ENCODE measurements at places on chromosomes 5 and 9.

GRCh38 chr5:88820581-88820980 is 62.4 kb downstream of the MEF2C start:
- no peak for DNase-seq

DNA sequence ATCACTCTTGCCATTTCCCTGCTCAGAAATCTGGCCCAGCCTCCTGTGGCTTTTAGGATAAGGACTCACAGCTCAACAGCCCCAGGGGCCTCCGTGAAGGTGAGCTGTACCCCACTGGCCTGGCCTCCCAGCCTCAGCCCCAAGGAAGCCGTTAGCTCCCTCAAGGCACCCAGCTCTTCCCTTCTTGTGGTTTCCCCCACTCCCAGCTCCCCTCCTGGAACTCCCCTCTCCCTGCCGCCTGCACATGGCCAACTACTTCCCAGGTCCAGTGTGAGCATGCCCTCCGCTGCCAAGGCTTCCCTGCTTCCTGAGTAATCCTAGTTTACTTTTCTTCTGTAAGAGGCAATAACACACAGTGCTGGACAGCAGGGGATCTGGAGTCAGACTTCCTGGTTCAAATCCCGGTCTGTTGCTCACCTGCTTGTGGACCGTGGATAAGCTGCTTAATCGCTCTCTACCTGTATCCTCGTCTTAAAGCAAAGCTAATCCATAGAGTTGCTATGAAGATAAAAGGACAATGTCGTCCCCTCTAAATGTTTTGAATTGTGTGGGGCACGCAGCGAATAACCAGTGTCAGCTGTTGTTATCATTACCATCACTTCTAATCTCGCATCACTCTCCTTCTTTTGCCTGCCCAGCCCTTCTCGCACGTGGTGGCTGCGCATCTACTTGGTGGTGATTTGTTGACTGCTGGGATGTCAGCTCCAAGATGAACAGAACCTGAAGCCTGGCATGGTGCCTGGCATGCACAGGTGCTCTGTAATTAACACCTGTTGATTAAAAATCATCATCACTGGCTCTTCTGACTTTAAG is 86.6 kb downstream of the C5orf15 start:
- no peak for DNase-seq

- DNase-seq, result peak; percentile 46
These were observed 18.5 kb downstream of the ATOX1 start for GRCh38 chr5:151739939-151740335.

- no peak for DNase-seq
These were observed 30.6 kb upstream of the IL33 start for GRCh38 chr9:6184749-6185645.

DNA sequence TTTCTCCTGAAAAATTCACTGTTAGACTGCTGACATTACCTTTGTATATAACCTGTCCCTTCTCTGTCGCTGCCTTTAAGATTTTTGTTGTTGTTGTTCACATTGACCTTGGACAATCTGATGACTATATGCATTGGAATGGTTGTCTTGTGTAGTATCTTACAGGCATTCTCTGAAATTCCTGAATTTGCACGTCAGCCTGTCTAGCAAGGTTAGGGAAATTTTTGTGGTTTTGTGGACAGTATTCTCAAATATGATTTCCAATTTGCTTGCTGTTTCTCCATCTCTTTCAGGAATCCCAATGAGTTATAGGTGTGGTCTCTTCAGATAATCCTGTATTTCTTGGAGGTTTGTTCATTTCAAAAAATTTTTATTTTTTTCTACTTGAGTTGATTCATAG is 140.8 kb downstream of the PRR16 start:
- DNase-seq, result no peak

DNA sequence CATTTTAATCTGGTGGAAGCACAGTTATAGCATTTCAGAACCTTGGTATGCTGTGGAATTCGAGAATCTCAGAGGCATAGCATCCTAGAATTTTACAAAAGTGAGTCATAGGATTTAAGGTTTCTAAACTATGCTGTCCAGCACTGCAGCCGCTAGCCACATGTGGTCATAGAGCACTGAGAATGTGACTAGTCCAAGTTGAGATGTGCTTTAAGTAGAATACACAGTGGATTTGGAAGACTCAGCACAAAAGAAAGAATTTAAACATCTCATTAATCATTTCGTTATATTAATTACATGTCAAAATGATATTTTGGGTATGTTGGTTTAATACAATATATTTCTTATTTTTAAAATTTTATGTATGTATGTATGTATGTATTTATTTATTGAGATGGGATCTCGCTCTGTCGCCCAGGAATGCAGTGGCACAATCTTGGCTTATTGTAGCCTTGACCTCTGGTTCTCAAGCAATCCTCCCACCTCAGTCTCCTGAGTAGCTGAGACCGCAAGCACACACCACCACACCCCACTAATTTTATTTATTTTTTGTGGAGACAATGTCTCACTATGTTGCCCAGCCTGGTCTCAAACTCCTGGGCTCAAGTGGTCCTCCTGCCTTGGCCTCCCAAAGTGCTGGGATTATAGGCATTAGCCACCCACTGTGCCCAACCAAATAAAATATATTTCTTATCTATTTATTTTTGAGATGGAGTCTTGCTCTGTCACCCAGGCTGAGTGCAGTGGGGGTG is 20.4 kb upstream of the RPS14 start:
- DNase-seq, result peak; percentile 40

DNA sequence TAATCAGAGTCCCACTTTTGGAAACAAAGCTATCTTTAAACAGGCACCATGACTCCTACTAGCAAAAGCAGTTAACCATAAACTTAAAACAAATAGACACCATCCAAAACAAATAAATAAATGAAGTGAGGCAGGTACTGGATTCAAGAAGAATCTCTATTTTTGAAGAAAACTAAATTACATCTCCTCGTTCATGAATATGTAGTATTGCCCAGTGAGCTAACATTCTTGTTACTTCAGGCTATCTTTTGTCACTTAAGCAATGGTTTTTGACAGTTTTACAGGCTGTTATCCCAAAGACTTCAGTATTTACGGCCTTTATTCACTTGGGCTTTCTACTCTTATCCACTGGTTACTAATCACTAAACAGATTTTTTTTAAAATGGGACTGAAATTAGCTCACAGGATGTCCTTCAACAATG is 242.5 kb downstream of the MLLT3 start:
- no peak for DNase-seq

DNA sequence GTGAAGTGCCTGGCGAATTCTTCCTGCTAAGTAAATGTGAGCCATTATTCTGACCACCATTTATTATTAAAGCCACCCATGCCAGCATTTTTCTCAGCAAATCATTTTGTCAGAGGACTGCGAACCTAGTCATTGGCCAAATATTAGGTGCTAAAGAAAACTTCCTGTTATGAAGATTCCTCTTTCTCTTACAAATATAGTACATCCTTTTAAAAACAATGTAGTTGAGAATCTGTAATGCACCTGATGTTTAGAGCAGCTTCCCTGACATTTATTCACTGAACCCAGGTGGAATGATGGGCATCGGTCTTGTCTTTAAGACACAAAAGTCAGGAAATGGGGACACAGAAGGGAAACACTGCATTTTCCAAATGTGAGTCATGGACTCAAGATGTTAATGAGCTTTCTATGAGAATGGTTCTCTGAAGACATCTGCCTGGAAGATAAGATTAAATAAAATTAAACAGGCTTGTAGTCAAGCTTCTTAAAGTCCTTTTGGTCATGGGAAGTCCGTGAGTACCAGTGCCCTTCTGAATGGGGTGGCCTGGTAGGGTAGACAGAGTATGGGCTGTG is 290.6 kb downstream of the FBXL7 start:
- no peak for DNase-seq

DNA sequence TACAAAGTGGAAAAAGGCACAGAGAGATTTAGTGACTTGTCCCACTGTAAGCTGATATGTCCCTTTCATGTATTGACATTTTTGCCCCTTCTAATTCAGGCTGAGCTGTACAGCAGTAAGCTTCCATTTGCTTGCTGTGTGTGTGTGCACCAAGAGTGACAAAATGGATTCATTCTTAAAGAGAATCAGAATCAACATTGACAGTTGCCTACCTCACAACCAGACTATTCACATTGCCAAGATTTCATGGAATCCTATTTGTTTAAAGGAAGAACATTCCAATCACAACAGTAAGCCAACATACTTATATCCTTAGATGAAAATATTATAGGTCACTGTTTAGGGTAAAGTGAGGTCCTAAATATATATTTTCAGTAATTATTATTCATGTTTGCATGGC is 102.6 kb downstream of the TMEM232 start:
- DNase-seq, result no peak

DNA sequence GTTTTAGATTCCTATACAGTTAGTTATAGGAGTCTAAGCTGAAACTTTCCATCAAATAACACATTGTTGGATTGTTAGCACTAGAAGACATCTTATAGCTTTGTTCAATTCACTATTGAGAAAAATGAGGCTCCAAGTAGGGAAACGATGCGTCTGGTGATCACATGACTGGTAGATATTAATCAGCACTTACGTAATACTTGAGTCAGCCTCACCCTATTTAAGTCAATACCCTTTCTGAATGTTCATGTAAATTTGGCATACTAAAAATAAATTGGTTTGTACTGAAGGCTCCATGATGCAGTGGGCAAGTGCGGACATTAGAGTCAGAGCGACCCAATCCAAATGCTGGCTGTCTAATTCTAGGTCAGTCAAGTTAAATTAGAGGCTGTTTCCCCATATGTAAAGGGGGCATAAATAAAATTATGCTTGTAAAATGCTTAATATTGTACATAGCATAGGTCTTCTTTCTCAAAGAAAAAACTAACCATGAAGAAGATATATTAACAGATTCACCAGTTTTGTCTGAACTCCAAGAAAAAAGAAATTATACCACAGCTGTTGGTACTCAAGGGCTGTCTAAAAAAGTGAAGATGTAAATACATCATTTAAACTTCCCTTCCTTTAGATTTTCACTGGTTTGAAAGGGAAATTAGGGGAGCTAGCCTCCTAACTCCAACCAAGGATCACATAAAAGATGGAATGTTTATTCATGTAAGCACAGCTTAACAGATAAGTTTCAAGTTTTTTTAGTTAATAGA is 406.6 kb upstream of the TLE4 start:
- DNase-seq, result no peak

DNA sequence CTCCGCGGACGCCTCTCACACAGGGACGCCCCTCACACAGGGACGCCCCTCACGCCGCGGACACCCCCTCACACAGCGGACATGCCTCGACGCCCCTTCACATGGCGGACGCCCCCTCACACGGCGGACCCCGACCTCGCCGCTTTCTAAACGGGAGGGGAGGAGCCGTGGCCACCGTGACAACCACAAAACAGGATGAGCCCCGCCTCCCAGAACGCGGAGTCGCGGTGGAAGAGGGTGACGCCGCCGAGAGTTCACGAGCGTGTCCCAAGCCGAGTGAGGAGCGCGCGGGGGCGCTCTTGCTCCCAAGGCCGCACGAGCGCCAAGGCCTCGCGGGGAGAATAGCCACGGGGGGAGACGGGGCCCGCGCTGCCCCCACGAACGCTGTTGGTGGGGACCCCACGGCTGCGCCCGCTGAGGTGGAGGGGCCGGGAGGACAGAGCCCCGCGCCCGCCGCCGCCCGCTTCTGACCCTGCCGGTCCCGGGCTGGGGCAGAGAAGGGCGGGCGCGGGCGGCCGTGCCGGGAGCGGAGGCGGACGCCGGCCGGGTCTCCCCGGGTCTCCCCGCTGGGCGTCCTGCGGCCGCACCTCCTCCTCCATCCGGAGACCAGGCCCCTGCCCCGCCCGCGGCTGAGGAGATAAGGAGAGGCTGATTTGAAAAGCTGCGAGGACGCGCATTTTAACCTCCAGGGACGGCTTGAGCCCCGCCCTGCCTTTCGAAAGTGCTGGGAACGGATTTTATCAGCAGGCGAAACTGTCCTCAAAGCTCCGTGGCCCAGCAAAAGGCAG is 3.9 kb upstream of the NKD2 start:
- no peak for DNase-seq

DNA sequence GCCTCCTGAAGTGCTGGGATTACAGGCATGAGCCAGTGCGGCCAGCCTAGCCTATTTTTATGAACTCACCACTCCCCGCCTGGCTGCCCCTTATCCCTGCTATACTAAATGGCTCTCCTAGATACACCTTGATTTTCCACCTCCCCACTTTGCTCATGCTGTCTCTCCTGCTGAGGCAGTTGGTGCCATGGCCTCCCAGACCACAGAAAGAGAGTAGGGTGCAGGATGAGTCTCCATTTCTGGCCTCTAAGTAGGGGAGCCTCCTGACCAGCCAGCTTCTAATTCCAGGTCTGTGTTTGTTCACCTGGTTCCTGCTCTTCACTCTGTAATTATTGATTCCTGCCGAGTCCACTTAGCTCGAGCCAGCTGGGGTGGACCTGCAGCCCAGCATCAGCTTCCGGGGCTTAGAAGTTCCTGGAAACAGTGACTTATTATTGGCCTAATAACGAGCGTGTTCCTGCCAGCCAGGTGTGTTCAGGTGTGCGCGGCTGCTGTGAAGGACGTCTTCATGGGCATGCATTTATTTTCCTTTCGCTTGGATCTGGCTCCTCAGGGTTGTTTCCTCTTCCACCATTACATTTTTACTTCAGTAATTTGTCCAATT is 34.0 kb downstream of the ZNF618 start:
- DNase-seq, result no peak

GRCh38 chr5:64188776-64189175 is 23.1 kb downstream of the RNF180 start:
- no peak for DNase-seq

DNA sequence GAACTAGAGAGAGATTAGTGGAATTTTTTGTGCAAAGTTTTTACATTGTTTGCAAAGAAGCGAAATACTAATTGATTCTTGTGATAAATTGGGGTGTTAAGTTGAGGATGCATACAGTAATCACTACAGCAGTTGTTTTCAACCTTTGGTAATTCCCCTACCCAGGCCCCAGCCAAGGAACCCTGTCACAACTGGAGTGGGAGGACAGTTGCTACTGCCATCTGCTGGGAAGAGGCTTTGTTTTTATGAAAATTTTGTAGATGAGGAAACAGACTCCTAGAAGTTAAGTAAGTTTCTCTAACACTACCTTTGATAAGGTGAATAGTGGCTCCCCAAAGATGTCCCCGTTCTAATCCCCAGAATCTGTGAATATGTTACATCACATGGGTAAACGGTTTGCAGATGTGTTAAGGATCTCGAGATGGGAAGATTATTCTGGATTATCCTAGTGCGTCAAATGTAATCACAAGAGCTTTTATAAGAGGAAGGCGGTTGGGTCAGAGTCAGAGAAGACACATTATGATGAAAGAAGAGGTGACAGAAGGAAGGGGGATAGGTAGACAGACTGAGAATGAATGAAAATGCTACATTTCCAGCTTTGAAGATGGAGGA is 34.0 kb upstream of the PPP1R2B start:
- no peak for DNase-seq

DNA sequence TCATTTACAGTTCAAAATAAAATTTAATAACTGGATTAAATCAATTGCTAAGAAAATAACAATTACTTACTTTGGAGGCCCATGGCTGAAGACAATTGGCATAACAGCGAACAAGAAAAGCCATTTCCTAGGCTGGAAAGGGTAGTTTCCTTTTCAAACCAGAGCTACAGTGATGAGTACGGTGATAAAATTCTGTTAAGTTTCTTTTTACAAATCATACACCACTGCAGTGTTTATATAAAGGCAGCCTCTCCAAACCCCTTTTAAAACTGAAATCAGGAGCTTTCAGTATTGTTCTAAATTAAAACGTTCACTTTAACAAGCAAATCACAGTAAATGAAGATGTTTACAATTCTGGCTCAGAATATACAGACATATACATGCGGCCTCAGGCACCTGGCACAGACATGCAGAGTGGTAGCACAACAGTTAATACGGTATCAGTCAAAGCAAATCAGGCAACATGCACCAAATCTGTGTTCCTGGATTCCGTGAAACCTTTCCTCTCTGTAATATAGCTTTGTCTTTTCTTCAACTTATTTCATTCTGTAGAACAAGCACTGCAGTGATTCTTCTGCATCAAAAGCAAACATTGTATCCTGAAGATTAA is 102.9 kb downstream of the RAPGEF6 start:
- DNase-seq, result no peak
